ENCODE measurements at places on chromosomes 3 and 15.
A peak's percentile ranks its signal among the peaks of the same experiment; 100 is the strongest.

- no peak for DNase-seq
These were observed 82.0 kb downstream of the MRPL46 start for GRCh38 chr15:88385078-88385700.

GRCh38 chr15:45162771-45163507, 24.8 kb downstream of the SHF start:
- peak; percentile 80 for DNase-seq

DNA sequence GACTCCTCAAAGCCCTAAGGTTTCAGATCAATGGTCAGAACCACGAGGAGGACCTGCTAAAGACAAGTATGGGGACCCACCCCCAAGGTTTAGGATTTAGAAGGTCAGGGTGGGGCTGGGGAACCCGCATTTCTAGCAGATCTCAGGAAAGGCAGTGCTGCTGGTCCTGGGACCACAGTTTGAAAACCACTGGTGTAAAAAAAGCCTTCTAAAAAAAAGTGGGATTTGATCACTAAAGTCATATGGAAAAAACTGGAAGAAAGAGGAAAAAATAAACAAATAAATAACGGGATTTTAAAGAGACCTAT, 832 bp downstream of the SLC41A3 start:
- no peak for DNase-seq

DNA sequence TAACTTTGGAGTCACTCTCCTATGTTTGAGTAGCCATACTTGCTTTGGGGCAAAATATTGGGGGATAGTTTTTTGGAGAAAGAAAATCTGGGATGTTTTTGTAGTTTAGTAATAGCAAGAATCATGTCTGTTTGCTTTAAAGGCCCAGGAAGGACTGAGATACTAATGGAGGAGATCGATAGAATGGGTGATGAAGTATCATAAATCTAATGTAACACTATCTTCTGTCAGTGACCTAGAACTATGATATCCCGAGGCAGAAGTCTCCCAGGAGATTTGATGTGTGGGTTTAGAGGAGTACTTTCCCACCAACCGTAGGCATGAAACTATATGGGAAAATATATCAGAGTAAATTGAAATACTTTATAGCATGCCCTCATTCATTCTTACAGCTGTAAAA, 21.0 kb upstream of the NFKBIZ start:
- no peak for DNase-seq

DNA sequence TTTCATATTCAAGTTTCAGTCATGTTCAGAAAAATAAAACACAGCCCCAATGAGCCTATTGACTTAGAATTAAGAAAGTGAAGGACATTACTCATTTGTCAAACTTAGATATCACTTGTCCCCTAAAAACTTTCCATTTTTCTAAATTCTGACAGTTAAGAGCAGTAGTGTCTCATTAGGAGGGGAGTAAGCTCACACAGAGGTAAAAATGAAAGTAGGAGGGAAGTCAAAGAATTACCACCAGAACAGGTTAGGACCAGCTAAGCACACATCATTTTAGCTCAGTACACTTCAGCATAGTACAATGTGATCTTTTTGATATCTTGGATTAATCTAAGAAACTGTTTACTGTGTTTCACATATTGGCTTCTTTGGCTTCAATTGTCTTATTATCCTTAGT, 64.3 kb downstream of the OSTN start:
- DNase-seq: no peak

DNA sequence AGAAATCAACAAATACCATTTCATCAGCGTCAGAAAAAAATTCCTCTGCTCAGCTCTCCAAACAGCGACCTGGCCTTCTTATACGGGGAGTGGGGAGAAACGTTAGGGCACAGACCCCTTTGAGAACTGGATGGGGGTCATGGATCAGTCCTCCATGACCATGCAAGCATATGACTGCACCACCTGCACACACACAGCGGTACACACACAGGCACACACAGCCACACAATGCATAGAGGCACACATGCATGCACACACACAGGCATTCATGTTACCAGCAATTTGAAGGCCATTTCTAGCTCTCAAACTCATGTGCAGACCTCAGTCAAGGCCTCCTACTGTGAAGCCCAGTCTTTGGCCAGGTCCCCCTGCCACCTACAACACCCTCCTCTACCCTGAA, 50.2 kb downstream of the SLC41A3 start:
- no peak for DNase-seq

DNA sequence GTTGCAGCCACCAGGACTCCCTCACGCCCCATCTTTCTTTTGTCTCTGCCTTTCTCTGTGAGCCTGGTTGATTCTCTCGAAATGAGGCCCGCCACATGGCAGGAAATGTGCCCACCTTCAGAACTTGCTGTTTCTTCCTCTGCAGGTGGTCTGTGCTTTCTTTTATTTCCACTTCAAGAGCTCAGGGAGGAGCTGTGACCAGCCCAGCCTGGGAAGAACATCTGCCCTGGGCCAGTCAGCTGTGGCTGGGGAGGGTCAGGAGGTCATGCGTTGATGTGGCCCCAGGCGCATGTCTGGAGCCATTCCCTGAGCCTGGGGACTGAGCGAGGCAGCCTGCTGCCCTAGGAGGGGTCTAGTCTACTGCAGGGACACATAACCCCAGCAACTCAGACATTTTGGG, 8.0 kb downstream of the FBLN2 start:
- no peak for DNase-seq

- no peak for DNase-seq
These were observed 29.9 kb upstream of the GPD1L start for GRCh38 chr3:32076566-32076965.

DNA sequence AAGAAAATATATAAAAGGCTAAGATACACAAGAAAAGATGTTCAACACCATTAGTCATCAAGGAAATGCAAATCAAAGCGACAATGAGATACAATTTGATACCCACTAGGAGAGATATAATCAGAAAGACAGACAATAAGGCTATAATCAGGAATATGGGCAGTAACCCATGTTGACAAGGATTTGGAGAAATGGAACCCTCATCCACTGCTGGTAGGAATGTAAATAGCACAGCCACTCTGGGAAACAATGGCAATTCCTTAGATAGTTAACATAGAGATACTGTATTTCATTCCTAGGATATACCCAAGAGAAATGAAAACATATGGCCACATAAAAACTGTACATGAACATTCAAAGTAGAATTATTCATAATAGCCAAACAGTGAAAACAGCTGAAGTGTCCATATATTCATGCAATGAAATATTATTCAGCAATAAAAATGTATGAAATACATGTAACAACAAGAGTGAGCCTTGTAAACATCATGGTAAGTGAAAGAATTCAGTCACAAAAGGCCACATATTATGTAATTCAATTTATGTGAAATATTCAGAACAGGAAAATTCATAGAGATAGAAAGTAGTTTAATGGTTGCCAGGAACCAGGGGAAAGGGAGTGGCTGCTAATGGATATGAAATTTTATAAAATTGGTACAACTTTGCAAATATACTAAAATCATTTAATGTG, 18.2 kb upstream of the COL8A1 start:
- DNase-seq: no peak

- no peak for DNase-seq
These were observed 651.1 kb downstream of the GRM7 start for GRCh38 chr3:7512048-7512447.

GRCh38 chr3:120180731-120181412, 86.6 kb upstream of the GSK3B start:
- DNase-seq: no peak

DNA sequence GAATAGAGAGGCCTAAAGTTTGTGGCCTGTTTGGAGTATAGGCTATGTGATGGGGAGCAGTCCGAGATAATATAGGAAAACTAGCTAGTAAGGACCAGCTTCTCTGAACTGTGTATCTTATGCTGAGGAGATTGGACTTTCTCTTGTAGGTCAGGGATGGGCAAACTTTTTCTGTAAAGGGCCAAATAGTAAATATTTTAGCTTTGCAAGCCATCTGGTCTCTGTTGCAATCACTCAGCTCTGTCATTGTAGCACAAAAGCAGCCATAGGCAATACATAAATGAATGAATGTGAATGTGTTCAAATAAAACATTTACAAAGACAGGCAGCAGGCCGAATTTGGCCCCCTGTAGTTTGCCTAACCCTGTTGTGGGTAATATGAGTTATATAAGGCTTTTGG, 24.5 kb downstream of the TMOD3 start:
- DNase-seq: no peak

GRCh38 chr15:31412824-31413223, 86.2 kb downstream of the KLF13 start:
- DNase-seq: no peak

DNA sequence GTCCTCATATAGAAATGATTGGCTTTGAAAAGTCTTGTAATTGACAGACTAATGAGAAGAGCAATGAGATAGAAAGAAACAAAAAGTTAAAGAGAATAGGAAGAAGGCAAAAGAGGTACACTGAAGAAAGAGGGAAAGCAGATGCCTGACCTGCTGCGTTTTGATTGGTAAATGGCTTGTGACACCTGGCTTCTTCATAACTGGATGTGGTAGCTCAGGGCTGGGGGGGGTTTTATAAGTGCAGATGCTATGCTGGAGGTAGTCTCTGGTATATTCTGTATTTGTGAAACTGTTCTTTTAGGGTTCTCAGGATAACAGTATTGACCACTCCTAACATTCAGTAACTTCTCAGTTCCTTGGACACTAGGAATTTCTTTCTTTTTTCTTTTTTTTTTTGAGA, 1.4 kb downstream of the STARD9 start:
- no peak for DNase-seq

DNA sequence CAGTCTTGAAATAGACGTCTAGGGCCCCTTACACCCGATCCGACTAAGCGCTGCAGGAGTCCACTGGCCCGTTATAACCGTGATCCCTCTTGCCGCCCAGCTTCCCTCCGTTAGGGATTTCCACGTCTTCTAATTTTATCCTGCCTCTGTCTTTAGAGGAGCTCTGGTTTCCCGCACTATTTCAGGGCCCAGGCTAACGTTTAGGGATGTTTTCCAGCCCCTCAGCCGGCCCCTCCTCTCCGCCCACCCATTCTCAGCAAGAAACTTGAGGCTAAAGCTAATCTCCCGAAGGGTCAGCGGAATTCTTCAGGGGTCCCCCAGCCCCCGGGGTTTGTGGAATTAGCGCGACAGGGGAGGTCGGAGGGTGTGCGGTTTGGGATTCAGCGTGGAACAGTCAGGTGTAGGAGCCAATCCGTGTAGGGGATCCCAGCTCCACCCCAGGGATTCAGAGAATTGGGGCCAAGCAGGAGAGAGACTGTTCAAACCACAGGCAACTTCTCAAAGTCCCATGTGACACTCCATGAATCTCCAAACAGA, 1.6 kb downstream of the PTX3 start:
- no peak for DNase-seq

GRCh38 chr3:130291148-130291547, 54.3 kb upstream of the COL6A5 start:
- DNase-seq: no peak
